ENCODE measurements at places on chromosomes 7 and 10. TPM values are rescaled to one million over a fixed set of nuclear protein-coding genes. Genes with fewer than 3 reads are reported as not detected.

DNA sequence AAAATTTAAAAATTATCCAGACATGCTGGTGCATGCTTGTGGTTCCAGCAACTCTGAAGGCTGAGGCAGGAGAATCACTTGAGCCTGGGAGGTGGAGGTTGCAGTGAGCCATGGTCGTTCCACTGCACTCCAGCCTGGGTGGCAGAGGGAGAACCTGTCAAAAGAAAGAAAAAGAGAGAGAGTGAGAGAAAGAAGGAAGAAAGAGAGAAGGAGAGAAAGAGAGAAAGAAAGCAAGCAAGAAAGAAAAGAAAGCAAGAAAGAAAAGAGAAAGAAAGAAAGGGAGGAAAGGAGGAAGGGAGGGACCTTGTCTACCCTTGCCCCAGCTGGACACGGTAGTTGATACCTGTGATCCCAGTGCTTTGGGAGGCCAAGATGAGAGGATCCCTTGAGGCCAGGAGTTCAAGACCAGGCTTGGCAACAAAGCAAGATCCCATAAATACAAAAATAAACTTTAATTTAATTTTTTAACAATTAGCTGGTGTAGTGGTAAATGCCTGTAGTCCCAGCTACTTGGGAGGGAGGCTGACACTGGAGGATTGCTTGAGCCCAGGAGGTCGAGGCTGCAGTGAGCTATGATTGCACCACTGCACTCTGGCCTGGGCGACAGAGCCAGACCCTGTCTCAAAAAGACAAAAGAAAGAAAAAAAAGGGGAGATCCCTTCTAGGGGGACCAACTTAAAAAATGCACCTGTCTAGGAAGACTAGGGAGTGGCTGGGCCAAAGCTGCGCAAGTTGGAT is 9.2 kb downstream of the NYAP1 start:
- DNase-seq = no peak

- no peak for DNase-seq
Observed at GRCh38 chr10:33716501-33717267, 382.2 kb upstream of the NRP1 start.

- DNase-seq = no peak
Observed at GRCh38 chr10:1472178-1472958, 265.0 kb downstream of the ADARB2 start.

GRCh38 chr7:2546776-2547586 is 8.3 kb downstream of the BRAT1 start:
- DNase-seq = no peak

CD36 gene
- total RNA-seq = 0.46 TPM

PTPN20 gene
- total RNA-seq = 9.5 TPM

NEUROG3 gene
- not detected for total RNA-seq

GPR85 gene
- total RNA-seq = not detected

SLC26A3 gene
- 0.36 TPM for total RNA-seq

PON3 gene
- total RNA-seq = 1.2 TPM

Data from Panc1 (cell line).